ENCODE measurements at places on chromosomes 11 and 22. TPM values are rescaled to one million over a fixed set of nuclear protein-coding genes. Genes with fewer than 3 reads are reported as not detected.

Gene CSNK2A3
- 4.0 TPM for total RNA-seq

Gene LRRC74B
- total RNA-seq, result not detected

Gene EHF
- not detected for total RNA-seq

Gene OR8D4
- total RNA-seq, result not detected

Gene RTL10
- total RNA-seq, result 23.4 TPM

Gene INS
- not detected for total RNA-seq

Gene PTDSS2
- 31.1 TPM for total RNA-seq

Gene NEFH
- 0.11 TPM for total RNA-seq

Gene VPS26B
- 26.1 TPM for total RNA-seq

Gene DNAJB7
- not detected for total RNA-seq

Gene MYO18B
- total RNA-seq, result not detected

Gene RIMBP3C
- total RNA-seq, result 0.17 TPM

Gene CLCF1
- 2.4 TPM for total RNA-seq

Gene CST6
- total RNA-seq, result 0.11 TPM

Gene APOL3
- total RNA-seq, result 159 TPM

Gene ALDH3B2
- not detected for total RNA-seq

Gene IL17REL
- total RNA-seq, result not detected

Gene OR51I1
- total RNA-seq, result not detected

Gene TRIM44
- 18.3 TPM for total RNA-seq

Gene APOA4
- not detected for total RNA-seq

Gene OR10A2
- not detected for total RNA-seq

Gene ZNF214
- total RNA-seq, result 0.26 TPM

Gene OR51B2
- not detected for total RNA-seq

Gene NXPE1
- total RNA-seq, result not detected

Gene KRTAP5-8
- not detected for total RNA-seq

Gene CCDC73
- under 0.01 TPM for total RNA-seq

Gene PRAME
- not detected for total RNA-seq

Gene DBX1
- total RNA-seq, result not detected

Gene BIK
- total RNA-seq, result 1.6 TPM

Gene DEFB131B
- total RNA-seq, result not detected

All from dermis lymphatic vessel endothelial cell (primary cell).